ENCODE measurements at places on chromosomes 6 and 20.
A peak's percentile ranks its signal among the peaks of the same experiment; 100 is the strongest.

- peak; percentile 62 for DNase-seq
Measured at GRCh38 chr6:108115598-108116058, 41.1 kb upstream of the OSTM1 start.

GRCh38 chr20:50427719-50428083, 82.5 kb upstream of the PTPN1 start:
- no peak for DNase-seq

- DNase-seq = no peak
Measured at GRCh38 chr20:54062812-54063280, 7.5 kb downstream of the BCAS1 start.

DNA sequence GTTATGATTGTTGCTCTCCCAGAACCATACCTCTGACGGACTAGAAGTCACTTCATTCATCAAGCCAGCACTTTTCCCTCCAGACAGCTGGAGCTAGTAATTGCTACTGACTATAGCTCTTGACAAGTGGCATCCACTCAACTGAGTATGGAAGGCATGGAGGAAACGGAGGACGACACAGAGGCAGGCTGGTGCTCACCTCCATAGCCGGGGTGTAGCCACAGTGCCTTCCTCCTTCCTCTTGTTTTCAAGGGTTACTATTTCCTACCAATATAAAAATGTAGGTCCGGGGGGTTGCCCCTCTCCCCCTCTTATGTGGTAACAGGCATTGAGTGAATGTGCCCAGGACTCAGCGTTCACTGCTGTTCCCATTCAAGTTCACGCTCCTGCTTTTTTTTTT, 23.5 kb upstream of the FOXC1 start:
- DNase-seq = peak; percentile 30

DNA sequence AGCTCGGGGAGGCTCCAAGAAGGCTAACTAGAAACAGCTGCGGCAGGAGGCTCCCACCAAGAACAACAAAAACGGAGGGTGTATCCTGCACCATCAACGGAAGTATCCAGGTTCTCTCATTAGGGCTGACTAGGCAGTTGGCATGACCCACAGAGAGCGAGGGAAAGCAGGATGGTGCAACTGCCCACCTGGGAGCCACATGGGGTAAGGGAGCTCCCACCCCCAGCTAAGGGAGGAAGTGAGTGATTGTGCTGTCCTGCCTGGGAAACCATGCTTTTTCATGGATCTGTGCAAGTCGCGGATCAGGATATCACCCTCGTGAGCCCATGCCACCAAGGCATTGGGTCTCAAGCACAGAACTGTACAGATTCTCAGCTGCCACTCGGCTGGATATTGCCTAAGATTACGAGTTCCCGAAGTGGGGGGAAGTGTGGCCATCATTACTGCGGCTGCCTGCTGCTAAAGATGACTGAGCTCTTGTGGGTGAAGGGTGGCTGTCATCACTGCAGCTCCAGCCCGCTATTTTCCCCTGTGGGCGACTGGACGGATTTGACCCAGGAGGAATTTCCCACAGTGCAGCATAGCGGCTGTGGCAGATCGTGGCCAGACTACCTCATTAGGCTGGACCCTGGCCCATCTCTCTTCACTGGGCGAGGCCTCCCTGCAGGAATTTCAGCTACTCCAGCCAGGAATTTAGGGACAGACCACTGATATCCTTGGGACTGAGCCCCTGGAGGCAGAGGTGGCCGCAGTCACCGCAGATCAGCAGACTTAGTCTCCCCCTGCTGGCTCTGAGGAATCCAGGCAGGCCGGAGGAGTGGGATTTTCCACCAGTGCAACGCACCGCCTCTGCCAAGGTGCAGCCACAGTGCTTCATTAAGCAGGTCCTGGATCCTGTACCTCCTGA, 515.7 kb downstream of the FRK start:
- no peak for DNase-seq

GRCh38 chr20:10217721-10218410, 764 bp upstream of the SNAP25 start:
- peak; percentile 55 for DNase-seq

GRCh38 chr6:102381203-102381602, 987.7 kb downstream of the GRIK2 start:
- DNase-seq = no peak

DNA sequence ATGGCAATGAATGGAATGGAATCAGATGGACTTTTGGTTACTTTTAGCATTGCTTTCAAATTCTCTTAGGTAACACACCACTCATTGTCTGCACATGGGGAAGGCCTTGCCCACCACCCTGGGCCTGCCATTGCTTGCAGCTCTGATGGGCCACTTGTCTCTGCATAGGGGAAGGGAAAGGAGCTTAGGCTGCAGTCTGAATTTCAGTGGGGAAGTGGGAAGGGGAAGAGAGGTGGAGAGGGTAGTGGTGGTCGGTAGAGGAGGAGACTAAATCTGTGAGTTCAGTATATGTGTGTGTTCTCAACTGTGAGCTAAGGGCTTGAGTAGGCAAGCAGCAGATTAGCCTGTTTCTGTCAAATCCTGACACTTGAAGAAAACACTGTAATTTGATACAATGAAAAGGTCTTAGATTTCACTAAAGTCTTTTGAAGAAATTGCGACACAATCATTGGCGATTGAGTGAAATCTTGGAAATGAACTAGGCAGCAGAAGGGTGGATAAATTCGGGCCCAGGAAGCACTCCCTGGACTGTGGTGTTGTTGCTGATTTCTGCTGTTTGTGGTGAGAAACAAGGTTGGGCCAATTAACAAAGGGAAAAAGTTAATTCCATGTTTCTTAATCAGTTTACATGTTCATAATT, 80.6 kb downstream of the OTOR start:
- DNase-seq = no peak

- DNase-seq = no peak
Measured at GRCh38 chr6:160387916-160388643, 39.9 kb downstream of the SLC22A3 start.

GRCh38 chr20:32205843-32206759, 1.4 kb downstream of the PLAGL2 start:
- peak; percentile 66 for DNase-seq

GRCh38 chr20:8303651-8304050, 171.6 kb downstream of the PLCB1 start:
- no peak for DNase-seq

DNA sequence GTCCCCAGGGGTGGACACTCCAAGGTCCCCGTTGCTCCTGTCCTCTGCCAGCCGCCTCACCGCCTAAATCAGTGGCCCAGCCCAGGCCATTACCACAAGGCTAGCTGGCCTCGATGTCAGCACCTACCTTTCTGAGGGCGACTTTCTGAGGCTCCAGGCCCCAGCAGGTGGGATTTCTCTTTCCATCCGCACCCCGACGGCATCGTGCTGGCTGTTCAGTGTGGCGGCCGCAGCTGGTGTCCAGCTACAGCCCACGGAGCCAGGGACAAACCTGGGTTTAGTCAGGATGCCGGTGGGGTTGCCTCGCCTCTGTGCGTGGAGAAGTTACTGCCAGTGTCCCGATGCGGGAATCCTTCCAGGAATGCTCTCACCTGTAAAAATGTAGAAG, 60.8 kb downstream of the ERMARD start:
- no peak for DNase-seq

- DNase-seq = no peak
Measured at GRCh38 chr20:21682521-21682954, 22.9 kb upstream of the PAX1 start.

GRCh38 chr6:2862712-2863181, 21.1 kb upstream of the SERPINB1 start:
- DNase-seq = peak; percentile 70

- DNase-seq = no peak
Measured at GRCh38 chr6:10184371-10185227, 230.3 kb downstream of the TFAP2A start.

GRCh38 chr6:13881621-13882165, 43.1 kb upstream of the RNF182 start:
- DNase-seq = no peak

DNA sequence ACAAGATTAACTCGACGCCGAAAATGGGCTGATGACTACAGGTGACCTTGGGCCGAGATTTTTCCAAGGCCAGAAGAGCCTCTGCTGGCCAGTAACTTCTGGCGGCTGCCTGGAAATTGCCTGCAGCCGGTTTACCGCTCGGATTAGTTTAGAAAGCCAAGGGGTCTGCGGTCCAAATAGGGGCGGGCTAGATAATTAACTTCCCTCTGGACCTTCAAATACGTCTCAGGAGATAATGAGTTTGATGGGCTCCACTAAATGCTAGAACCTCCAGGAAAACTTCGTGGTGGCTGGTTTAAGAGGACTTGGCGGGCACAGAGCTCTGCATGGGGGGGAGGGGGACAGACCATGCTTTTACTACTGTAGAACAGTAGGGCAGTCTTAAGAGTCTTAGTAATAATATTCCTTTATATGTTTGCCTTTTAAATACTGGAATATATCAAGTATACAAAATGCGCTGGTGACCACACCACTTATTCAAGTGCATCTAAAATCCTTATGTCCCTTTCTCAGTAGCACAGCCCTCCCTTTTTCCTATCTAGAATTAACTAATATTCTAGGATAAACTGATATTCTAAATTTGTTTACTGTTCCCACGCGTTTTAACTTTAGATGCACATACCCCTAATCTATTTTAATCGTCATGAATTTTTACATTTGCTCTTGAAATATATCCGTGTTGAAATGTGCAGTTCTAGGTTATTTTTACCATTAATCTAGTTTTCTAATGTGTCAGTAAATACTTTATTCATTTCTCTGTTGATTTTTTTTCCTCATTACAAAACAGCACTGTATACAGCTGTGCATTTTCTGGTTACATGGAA, 107.5 kb upstream of the PRSS16 start:
- DNase-seq = peak; percentile 68

- no peak for DNase-seq
Measured at GRCh38 chr20:24565835-24566351, 96.5 kb downstream of the SYNDIG1 start.

DNA sequence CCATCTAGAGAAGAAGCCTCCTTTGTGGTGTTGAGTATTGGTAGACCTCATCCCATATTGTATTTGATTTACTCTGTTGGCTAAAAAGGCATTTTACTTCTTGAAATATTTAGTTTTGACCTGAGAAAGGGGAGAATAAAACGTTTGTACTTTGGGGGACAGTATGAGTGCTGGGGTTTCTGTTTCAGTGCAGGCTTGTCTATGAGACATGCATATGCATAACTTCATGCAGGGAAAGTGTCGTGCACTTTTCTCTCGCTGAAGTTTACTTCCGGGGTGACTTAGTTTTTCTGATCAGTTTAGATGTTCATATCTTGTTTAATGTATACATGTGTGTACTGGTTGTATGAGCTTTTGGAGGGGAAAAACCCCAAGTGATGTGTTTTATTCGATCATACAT, 59.5 kb downstream of the UTRN start:
- no peak for DNase-seq

Measured in activated CD8-positive, alpha-beta memory T cell treated with anti-CD3 and anti-CD28 coated beads, Interleukin-2, amount 50 U/mL, for 48 hours (primary cell).